Hematopoietic multipotent progenitor cell treated with erythropoietin and hydrocortisone succinate and interleukin-3 and kit ligand, for 15 days (in vitro differentiated cells): ENCODE measurements at places on chromosomes 6 and 20.

- no peak for DNase-seq
These were observed 87.8 kb upstream of the ASCC3 start for GRCh38 chr6:100968949-100969348.

- DNase-seq: no peak
These were observed 3.9 kb upstream of the OTOR start for GRCh38 chr20:16744178-16744807.

DNA sequence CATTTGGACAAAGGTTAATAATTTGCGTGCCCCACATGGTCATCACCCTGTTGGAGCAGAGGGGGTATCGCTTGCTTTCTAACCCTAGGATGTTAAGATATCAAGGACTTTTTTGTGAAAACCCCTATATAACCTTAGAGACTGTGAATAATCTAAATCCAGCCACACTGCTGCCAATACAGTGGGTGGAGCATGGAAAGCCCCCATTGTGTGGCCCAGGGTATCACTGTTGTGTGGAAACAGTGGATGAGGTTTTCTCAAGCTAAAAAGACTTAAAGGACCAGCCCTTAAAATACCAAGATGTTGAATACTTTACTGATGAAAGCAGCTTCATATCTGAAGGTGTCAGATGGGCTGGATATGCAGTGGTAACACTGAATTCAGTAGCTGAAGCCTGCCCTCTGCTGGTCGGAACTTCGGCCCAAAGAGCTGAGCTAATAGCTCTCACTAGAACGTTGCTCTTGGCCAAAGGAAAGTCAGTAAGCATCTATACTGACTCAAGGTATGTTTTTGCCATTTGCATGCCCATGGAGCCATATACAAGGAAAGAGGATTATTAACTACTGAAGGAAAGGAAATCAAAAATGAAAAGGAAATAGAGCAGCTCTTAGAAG is 695.2 kb downstream of the PHF3 start:
- DNase-seq: no peak

DNA sequence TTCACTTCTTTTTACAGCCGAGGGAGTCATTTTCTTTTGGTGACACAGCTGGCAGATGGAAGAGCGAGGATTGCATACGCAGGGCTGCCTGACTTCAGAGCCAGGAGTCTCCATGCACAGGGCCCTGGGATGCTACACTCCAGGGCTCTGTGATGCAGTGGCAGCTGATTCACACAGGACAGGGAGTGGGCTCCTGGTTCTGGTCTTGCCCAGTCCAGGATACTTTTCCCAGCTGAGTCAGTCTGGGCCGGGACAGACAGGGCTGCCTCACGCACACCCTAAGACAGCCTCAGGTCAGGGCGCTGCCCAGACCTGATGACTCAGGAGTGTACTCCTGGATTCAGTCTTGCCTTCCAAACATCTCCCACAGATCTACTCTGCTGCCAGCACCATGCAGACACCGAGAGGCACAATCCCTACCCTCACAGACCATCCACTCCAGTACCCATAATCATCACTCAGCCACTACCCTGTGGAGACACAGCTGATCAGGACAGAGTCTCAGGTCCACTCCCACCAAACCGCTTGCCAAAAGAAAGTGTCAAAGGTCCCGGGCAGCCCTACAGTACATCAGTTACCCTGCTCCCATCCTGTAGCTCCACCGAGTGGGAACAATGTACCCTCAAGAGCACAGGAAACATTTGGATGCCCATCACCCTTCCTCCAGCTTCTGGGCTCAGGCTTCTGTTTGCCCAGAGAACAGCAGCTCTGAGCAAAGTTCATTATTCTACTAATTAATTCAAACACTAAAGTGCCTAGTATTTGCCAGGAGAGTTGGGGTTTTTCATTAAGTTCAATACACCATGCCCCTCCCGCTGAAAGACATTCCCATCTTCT is 11.5 kb downstream of the SDC4 start:
- DNase-seq: peak; percentile 6

DNA sequence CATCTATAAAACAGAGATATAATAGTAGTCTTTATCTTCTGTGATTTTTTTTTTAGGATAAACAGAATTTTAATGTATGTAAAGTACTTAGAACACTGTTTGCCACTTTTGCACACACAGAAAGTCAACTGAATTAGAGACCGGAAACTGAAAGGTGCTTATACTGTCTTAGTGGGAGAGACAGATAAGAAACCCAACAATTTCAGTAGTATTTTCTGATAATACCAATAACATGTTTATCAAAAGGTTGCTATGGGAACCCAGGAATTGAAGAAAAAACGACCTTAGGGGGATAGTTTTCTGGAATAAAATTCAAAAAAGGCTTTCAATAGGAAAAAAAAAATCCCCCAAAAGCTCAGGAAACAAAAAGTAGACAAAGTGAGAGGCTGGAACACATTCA is 138.6 kb downstream of the BCKDHB start:
- DNase-seq: no peak

- DNase-seq: no peak
These were observed 37.6 kb upstream of the CHMP4B start for GRCh38 chr20:33773412-33774089.

- DNase-seq: no peak
These were observed 58.5 kb downstream of the RBM38 start for GRCh38 chr20:57449398-57450354.

- no peak for DNase-seq
These were observed 5.9 kb downstream of the ECI2 start for GRCh38 chr6:4129446-4129845.

DNA sequence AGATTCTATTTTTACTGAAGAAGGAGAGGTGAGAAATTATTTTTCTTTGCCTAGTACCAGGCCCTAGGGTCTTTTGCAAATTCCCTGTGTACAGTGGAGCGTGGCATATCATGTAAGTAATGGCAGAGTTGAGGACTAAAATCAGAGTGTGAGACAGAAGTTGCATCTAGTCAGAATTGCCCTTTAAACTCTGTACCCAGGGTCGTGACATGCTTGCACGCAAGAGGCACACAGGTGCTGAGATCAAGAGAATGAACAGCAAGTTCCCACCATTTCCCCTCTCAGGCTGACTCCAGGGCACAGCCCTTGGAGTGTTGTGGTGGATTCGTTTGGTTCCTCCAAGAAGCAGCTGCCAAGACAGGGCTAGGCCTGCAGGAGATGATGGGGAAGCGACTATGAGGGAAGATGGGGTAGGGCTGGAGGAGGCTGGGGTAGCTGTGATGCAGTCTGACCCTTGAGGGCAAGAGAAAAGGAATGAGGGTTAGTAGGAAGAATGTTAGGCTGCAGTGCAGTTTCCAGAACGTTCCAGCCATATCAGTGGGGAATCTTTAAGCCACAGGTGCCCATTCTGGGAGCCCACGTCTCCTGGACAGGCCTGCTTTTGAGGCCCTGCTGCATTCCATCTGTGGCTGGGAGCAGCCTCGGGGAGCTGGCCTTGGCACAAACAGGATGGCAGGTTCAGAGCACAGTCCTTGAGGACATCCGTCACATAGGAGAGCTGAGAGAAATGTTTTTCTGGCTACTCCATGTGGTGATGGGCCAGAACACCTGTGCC is 6.9 kb downstream of the NELFCD start:
- DNase-seq: no peak

DNA sequence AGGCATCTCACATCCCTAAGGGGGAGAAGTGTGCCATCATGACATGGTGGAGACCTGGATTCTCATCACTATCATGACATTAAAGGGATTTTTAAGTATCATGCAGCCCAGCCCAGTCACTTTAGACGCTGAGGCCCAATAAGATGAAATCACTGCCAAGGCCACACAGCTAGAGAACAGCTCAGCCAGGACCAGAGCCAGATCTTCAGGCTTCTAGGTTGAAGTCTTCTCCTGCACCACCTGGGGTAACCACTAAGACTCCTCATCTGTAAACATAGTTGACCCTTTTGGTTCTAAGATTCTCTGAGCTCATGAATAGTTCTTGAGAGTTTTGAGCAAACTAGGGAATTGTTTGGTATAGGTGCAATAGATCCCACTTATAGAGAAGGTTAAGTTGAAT is 125.1 kb downstream of the TCP11 start:
- DNase-seq: no peak

GRCh38 chr6:70982747-70983146 is 25.9 kb upstream of the B3GAT2 start:
- no peak for DNase-seq

DNA sequence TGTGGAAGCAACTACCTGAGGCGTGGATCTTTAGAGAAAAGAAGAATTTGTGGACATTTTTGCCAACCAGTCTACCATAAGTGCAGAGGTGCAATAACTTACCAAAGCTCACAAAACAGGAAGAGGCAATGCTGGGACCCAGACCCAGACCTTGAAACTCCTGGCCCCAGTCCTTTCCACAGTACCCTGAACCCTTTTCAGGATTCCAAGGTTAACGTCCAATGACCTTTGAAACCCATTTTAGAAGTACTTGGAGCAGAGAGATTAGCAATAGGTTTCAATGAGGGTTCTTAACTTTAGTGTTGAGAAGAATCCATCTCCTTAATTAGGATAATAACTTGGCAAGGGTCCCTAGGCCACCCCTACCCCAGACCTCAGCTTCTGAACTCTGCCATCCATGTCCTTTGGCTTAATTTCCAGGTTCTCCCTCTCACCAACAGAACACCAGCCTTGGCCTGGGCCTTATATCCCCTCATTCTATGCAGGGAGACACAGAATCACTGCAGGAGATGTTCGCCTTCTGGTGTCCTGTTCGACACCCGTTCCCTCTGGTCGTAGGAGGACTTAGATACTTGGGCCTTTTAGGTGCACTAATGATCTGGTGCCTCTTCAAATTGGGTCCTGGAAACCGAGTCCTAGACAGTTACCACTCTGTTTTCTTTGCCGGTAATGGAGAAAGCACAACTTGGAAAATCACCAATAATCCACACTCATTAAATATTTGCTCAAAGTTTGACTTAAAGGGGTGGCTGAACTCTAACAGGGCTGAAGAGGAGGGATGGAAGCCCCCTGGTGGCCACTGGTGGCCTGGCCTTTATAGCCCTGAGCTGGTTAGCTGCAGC is 40.6 kb downstream of the ISM1 start:
- peak; percentile 5 for DNase-seq

DNA sequence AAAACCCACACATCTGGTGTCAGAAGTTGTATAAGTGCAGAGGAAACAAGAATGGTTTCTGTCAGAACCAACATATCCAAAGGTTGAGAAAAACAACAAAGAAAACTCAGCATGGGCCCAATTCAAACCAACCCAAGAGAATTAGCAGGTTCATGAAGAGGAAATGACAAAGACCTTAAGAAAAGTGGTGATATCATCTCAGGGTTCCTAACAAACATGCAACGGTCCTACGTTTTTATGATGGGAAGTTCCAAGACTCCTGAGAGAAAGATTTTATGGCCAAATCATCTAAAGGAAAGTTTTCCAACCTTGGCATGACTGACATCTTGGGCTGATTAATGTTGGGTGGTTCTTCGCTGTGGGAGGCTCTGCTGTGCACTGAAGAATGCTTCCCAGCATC is 23.0 kb downstream of the TFB1M start:
- no peak for DNase-seq

DNA sequence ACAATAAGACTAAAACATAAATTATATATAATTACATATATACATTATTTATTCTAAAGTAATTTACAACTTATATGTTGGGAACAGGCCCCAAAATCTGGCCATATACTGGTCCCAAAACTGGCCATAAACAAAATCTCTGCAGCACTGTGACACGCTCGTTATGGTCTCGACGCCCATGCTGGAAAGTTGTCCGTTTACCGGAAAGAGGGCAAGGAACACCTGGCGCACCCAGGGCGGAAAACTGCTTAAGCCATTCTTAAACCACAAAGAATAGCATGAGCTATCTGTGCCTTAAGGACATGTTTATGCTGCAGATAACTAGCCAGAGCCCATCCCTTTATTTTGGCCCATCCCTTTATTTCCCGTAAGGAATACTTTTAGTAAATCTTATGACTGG is 164.9 kb downstream of the CENPW start:
- no peak for DNase-seq

DNA sequence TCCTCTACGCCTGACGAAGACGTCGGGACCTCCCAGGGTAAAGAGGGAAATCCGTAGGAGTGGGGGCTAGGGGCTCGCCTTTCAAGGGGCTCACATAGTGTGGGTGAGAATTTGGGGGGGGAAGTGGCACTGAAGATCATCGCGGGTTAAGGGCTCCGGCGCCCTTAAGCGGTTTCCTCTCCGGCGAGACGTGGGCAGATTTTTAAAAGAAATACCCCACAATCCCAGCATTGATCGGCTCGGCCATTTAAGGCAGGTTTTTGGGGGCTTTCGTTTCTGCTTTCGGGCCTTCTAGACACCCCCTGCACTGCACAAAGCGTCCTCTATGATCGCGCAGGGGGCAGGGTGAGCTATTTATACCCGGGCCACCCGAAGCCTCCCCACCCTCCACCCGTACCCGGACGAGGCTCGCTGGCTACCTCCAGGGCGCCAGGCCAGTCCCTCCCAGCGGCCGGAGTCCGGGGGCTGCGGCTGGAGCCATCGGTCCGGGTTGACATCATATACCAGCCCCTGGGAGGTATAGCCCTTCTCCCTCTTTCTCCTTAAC is 1.2 kb downstream of the NKX2-2 start:
- no peak for DNase-seq

- no peak for DNase-seq
These were observed 222.7 kb upstream of the NOX3 start for GRCh38 chr6:155678361-155678760.

DNA sequence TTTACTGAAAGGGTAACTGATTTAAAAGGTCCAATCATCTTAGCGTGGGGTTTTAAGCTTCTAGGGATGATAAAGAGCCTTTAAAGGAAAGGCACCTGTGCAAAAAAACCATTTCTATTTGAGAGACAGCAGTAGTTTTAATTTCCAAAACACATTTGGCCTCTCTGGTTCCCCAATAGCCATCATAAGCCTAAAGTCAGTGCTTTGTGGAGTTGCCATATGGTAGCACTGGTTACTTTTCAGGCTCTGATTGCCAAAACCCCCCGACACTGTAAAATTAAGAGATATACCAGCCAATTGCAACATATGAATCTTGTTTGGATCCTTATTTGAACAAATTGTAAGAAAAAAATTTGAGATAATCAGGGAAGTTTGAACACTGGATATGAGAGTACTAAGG is 44.6 kb downstream of the TP53INP2 start:
- no peak for DNase-seq

GRCh38 chr20:12815778-12816408 is 192.9 kb upstream of the SPTLC3 start:
- DNase-seq: no peak

DNA sequence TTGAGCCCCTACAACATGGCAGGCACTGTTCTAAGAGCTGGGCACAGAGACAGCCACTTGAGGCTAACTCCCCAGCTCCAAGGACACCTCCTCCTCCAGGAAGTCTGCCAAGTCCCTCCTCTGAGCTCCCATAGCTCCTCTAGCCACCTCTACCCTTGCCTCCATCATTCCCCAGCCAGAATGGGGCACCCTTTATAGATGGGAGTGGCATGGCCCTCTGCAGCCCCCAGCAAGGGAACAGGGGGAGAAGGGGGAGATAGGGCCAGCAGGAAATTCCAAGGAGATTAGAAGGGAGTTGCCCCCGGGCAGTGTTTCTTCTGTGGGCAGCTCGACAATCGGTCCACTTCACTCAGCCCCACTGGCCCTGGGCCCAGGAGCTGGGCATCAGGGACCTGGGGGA is 19.7 kb upstream of the TLDC2 start:
- no peak for DNase-seq

- no peak for DNase-seq
These were observed 1.4 kb downstream of the PHF20 start for GRCh38 chr20:35773154-35773751.

GRCh38 chr6:92710048-92710447 is 709.3 kb downstream of the EPHA7 start:
- no peak for DNase-seq

- no peak for DNase-seq
These were observed 121.1 kb downstream of the TRIM27 start for GRCh38 chr6:28802417-28803336.

GRCh38 chr6:158414851-158415262 is 102.6 kb downstream of the TULP4 start:
- no peak for DNase-seq

GRCh38 chr6:52390361-52390727 is 28.4 kb downstream of the PAQR8 start:
- DNase-seq: no peak
